ENCODE measurements at places on chromosomes 6 and 20.
A peak's percentile ranks its signal among the peaks of the same experiment; 100 is the strongest.

DNA sequence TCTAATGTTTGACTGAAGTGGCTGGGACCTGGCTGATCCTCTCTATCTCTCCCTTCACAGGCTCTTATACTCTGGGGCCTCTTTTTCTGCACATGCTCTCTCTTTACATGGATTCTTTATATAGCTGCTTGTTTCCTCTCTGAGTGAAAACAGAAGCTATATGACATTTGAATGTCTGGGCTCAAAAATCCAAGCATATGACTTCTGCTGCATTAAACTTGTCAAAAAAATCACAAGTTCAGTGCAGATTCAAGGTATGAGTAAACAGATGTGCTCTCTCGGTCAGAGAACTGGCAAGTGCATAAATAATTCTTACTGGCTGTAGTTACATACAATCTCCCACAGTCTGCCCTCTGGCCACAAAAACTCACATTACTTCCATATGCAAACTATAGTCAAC is 96.6 kb downstream of the LCA5 start:
- DNase-seq = no peak

DNA sequence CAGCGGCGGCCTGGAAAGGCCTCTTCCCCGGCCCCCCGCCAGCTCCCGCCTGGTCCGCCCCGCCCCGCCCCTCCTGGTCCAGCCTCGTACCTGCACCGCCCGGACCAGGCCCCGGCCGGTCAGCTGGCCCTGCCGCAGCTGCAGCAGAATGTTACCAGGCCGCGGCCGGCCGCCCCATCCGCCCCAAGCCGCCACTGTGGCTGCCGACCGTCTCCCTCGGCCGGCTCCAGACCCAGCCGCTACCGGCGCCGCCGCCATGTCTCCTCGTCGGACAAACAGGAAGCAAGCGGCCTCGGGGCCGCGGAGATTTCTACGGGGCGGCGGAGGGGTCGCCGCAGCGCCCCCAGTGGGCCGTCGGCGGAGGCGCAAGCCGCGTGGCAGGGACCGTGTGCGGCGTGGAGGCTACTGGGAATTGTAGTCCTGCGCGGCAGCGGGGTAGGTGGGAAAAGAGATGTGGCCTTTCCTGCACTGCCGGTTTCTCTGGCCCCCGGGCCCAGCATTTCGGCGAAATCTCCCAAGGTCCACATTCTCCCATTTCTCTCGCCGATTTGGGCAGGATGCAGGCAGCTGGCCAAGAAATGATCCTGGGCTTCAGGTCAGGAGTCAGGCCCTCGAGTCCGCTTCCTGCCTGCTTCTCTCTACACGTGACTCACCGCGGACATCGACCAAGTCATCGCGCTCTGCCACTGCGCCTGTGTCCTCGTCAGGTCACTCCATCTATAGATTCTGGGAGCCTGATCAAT is at the start of gene TRPC4AP:
TSS of gene TRPC4AP (minus strand) at position 284 of the 743 bp plus-strand sequence. CDS start at position 258, 26 bp downstream.
- peak; percentile 86 for DNase-seq

- no peak for DNase-seq
These were observed 15.0 kb upstream of the ABHD16B start for GRCh38 chr20:63846128-63846771.

DNA sequence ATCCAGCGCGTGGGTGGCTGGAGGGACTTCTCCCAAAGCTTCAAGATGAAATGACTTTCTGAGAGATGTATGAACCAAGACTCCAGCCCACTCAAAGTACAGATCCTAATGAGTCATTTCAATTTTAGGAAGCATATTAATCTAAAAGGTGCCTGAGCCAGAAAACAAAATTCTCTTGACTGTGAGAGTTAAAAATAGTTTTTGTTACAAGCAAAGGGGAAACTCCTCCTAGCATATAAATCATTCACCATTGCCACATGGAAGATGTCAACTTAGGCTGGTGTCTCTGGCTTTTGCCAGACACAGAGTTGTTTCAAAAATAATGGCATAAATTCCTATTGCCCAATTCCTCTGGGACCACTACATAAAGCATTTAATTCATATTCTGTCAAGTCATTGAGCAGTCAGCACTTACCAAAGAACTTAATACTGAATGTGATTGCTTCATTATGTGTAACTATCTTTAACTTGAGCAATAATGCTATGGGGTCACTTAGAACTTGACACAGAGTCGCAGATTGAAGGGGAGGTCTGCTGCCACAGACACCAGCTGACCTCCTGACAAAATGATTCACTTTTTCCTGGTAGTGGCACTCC is 280.6 kb downstream of the SLC35F1 start:
- peak; percentile 21 for DNase-seq

GRCh38 chr6:45617441-45617840 is 239.7 kb upstream of the SUPT3H start:
- DNase-seq = no peak

GRCh38 chr20:38673725-38674091 is 50.6 kb upstream of the SLC32A1 start:
- no peak for DNase-seq

DNA sequence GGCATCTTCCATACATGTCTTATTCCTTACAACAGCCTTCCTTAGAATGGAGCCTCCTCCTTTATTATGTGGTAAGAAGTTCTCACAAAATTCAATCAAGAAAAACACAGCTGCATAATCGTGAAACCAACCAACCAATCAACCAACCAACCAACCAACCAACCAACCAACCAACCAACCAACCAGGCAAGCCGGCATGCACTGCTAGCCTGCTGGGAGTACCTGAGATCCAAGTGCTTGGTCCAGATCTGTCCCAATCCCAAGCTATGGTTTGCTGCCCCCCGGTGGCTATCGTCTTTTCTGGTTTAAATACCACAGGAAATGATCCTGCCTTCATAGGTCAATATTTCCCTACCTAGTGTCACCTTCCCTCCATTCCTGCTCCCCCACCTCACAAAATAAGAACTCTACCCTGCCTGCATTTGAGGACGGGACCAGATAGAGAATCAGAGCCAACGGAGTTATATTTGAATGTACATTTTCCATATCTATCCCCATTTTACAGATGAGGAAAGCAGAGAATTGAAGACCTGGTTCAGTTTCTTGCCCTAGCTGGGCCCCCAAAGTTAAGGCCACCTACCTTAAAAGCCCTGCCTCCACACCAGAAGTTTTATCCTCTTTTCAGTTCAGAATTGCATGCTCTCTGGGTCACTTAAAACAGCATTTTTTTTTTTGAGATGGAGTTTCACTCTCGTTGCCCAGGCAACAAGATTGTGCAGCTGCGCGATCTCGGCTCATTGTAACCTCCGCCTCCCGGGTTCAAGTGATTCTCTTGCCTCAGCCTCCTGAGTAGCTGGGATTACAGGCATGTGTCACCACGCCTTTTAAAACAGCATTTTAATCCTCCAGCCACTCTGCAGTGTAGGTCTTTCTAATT is 27.1 kb downstream of the RAB44 start:
- peak; percentile 83 for DNase-seq

DNA sequence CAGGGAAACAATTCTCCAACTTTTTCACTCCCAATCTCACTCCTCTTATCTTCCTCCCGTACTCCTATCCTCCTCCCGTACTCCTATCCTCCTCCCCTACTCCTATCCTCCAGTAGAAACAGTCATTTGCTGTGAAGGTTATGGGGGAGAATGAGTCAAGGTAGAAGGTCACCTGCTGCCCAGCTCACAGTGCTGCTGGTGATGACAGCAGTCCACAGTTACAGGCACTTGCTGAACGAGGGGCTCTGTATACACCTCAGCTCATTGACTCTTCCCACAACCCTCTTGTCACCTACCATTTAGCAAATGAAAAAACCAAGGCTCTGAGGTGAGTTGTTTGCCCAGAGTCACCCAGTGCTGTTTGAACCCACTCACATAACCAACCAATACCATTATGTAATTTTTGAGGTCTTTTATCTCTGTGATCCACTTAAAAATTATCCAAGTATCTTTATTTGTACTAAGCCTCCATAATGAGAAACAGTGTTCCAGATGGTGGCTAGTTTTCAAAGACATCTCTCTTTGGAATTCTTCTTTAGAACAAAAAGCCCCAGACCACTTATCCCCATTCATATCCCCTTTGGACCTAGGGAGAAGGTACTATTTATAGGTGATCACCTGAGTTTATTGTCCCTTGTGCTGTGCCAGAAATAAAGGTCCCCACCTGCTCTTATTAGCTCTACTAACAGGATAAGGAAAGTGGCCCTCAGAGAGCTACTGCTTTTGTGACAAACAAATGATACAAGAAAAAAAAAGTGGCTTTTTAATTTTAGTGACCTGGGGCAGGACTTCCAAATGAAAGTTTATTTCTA is 53.2 kb downstream of the PTPN1 start:
- no peak for DNase-seq

GRCh38 chr20:48965189-48965910 is 43.8 kb downstream of the ARFGEF2 start:
- no peak for DNase-seq

GRCh38 chr6:40796260-40797221 is 209.4 kb upstream of the LRFN2 start:
- no peak for DNase-seq

DNA sequence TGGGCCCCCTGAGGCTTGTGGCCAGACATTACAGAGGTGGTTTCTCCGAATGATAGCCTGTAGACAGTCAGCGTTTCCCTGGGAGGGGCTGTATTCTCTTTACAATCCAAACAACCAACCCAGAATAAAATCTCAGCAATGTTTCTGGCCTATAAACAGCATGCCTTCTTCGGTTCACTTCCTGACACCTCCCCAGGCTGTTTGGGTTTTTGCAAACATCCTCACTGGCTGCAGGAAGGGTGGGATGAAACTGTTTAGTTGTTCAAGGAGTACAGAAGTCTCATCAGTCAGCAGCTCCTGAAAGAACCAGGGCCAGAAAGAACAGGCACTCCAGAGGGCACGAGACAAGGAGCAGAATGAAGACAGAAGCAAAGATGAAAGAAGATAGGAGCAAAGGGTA is 350.0 kb downstream of the QKI start:
- DNase-seq = no peak

DNA sequence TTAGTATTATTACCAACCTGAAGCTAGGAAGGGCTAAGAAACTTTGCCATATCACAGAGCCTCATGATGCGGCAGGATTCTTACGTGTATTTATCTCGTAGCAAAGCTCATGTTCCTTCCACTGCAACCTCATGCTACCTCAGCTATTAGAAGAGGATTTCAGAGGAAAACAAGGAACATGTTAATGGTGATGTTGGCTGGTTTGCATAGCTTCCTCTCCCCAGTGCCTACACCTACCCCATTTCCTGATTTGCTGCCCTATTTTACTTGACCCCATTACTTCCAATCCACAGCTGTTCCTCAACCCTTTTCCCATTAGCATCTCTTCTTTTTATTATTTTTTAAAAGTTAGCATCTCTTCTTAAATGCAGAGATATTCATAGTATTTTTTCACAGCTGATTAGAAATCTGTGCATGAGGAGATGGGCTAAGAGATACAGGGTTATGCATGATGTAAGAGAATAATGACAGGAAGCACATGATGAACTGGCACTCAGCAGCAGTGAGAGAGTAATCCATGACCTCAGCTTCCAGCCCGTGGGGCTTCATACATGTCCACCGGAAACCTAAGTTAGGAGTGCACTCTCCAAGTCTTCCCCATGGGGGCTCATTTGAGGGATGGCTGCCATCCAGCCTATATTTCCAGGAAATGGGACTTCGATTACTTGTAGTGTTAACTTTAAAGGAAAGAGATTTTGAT is 106.1 kb upstream of the ASF1A start:
- DNase-seq = no peak

DNA sequence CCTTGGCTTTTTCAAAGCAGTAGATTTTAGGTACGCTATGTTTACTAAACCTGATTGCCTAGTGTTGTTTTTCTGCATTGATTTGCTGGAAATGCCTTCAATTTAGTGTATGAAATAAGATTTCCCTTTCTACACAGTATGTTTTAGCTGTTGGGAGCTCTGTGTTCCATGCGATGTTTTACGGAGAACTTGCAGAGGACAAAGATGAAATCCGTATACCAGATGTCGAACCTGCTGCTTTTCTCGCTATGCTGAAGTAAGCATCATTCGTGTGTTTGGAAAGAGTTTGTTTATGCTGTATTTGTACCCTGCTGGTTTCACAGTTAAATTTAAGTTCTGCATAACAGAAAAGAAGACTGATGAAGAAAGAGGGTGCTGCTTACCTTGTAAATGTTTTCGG is 1.9 kb downstream of the BTBD3 start:
- no peak for DNase-seq

DNA sequence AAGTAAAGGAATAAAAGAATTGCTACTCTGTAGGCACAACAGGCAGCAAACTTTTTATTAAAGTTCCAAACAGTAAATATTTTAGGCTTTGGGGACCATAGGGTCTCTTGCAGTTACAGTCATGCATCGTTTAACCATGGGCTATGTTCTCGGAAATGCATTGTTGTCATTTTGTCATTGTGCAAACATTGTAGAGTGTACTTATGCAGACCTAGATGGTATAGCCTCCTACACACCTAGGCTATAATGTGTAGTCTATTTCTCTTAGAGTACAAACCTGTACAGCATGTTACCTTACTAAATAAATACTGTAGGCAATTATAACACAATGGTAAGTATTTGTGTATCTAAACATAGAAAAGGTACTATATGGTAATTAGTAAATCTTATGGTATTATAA is 54.7 kb downstream of the CDS2 start:
- DNase-seq = no peak

GRCh38 chr6:150050846-150051245 is 18.1 kb downstream of the ULBP3 start:
- no peak for DNase-seq

DNA sequence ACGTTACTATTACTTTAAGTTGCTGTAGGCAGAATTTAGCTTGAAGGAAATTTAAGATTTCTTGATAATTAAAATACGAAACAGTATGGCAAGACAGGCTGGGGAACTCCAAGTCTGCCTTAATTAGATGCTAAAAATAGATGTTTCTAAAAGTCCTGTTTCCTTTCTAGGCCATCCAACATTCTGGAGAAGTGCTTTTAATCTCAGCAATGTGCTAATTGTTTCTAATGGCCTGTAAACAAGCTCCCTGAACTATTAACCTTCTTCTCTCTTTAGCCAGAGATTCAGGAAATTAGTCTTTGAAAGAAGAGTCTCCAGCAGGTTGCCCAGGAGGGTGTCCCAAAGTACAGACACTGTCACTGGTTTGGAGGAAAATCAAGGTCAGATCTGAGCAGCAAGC is 677.3 kb upstream of the AGPAT4 start:
- no peak for DNase-seq

- peak; percentile 53 for DNase-seq
These were observed 31.1 kb downstream of the NTSR1 start for GRCh38 chr20:62739581-62740285.

GRCh38 chr6:16466800-16467553 is 228.6 kb downstream of the GMPR start:
- DNase-seq = no peak

DNA sequence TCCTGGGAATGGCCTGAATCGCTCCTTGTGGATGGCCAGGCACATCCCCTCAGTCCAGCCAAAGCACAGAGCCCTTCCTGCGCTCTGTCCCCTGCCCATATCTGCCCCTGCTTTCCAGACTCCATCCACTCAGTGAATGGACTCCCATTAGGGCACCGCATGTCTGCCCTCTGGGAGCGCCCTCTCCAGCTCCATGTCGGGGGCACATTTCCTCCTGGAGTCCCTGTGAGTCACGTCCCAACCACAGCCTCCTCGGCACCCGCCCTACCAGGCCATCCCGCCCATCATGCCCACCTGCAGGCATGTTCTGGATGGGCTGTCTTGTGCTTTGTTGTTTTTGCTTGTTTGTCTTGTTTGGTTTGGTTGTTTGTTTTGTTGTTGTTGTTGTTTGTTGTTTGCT is 96.8 kb downstream of the PSMB1 start:
- no peak for DNase-seq
